ENCODE measurements at places on chromosomes 1 and 21.

DNA sequence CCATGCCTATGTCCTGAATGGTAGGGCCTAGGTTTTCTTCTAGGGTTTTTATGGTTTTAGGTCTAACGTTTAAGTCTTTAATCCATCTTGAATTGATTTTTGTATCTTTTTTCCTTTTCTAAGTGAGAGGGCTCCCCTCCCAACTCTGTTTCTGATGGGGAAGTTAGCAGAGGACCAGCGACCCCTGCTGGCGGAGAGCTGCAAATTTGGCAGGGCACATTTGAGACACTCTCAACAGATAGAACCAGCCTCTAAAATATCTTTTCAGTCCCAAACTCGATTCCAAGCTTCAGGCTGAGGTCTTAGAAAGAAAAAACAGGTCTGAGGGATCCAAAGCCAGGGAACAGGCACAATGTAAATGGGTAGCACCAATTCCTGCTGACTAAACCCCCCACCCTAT, 32.5 kb downstream of the LRRC3 start:
- DNase-seq, result peak; percentile 19

- no peak for DNase-seq
These were observed 204.1 kb downstream of the COL24A1 start for GRCh38 chr1:85952460-85952859.

DNA sequence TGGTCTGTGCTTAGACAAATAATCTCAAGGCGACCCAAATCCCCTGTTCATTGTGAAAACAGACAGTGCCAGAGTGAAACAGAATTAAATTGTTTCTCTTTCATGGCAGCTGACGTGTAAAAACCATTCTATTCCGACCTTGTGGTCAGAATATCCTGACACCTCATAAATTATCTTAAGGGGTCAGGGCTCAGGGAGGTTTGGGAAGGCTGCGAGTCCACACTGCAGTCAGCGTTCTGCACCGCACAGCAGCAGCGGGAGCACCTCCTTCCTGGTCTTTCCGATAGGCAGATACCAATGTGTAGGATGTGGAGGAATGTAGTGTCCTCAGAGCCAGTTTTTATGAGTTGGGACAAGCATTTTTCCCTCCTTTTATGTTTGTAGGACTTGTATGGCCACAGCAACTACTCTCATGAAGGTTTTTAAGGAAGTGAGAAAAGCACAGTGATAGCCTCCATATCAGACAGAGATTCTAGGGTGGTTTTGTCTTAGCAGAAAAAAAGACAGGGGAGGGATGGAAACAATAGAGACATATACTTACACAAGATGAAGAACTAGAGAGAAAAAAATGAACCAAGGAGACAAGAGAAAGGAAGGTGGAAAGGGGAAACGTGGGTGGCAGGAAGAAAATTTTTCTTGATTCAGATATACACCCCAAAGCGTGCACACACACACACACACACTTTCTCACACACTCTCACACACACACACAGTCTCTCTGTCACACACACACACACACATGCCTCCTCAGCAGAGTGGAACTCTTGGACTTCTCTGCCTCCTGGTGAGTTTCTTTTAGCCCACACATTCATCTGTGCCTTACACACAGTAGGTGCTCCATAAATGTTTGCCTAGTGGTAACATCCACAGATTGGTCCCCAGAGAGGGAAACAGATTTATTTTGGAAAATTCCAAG, 68.6 kb downstream of the NTMT2 start:
- no peak for DNase-seq

GRCh38 chr1:177780096-177780700, 189.7 kb downstream of the SEC16B start:
- DNase-seq, result no peak

DNA sequence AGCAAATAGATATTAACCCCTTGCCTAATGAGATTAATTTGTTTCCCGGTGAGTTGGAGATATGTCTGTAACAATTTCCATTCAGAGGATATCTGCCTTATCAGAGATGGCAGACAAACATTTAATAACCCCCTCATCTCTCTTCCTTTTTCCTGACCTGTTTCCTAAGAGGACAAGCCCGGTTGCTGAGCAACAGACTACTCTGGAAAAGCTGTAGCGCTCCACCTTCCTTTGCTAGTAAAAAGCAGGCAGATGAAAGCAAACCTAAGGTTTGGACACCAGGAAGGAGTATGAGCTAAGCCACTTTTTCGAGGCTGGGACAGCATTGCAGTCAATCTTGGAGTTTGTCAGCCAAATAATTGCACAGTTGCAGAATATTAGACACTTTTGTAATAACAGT, 82.4 kb downstream of the RGS21 start:
- DNase-seq, result no peak

GRCh38 chr1:231682779-231683178, 56.2 kb downstream of the DISC1 start:
- no peak for DNase-seq

DNA sequence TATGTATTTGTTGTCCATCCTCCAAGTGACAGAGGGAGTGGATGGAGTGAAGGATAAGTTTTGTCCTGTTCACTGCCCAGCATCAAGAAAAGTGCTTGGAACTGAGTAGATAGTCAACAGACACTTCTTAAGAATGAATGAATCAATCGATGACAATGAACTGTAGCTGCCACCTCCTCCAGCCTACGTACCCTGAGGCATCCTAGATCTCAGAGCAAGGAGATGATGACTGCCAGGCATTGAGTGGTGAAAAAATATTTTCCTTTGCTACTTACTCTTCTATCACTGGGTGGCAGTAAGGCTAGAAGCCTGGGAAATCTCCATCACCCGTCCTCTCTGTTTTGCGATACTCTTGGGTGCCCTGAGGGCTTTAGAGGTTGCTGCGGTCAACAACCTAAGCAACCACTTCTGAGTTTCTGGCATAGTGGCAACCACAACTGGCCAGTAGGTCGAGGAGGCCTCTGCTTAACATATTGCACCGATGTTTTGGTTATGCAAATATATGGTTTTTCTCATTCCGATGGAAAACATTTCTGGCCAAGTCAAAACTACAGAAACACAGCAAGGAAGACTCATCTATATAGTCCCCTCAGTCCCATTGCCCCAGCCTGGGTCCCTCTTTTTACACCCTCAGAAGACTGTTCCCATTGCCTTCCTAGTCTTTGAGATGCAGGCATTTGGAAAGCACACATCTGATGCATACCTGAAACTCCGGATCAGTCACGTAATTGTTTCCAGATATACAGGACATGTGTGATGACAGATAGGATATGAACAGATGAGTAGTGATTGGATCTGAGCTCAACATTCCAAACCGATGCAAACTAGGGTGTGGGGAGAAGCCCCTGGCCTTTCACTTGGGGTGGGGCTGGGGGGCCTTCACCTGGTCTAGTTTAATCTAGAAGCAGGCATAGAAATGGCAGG, 136.8 kb downstream of the RUNX1 start:
- DNase-seq, result no peak

DNA sequence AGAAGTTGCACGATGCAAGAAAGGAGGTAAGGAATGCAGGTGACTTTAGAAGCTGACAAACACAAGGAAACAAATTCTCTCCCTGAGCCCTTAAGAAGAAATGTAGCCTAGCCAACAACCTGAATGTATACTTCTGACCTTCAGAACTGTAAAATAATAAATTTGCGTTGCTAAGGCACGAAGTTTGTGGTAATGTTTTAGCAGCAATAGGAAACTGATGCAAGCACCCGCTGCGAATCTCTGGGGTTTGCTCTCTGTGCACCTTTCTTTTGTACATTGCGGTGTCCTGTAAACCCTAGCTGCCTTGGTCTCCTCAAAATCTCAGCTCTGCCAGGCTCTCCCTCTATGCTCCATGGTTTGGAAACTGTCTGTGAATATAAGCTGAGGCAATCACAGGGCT, 15.1 kb downstream of the CD53 start:
- DNase-seq, result no peak

GRCh38 chr1:186865253-186865652, 36.5 kb downstream of the PLA2G4A start:
- no peak for DNase-seq

DNA sequence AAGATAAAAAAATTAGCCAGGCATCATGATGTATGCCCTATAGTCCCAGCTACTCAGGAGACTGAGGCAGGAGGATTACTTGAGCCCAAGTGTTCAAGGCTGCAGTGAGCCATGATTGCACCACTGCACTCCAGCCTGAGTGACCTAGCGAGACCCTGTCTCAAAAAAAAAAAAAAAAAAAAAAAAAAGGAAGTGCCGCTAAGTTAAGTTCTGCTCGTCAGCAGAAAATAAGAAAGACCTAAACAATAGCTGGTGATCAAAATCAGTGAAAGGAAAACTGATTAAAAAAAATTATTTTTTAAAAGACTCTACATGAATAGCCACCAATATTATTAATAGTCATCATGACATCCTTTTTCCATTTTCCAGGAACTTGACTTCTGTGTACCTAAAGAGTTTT, 44.2 kb upstream of the MTR start:
- DNase-seq, result no peak

GRCh38 chr1:32775640-32776337, 41.4 kb downstream of the YARS1 start:
- DNase-seq, result no peak

GRCh38 chr1:85047472-85048295, 616 bp downstream of the MCOLN3 start:
- DNase-seq, result no peak

DNA sequence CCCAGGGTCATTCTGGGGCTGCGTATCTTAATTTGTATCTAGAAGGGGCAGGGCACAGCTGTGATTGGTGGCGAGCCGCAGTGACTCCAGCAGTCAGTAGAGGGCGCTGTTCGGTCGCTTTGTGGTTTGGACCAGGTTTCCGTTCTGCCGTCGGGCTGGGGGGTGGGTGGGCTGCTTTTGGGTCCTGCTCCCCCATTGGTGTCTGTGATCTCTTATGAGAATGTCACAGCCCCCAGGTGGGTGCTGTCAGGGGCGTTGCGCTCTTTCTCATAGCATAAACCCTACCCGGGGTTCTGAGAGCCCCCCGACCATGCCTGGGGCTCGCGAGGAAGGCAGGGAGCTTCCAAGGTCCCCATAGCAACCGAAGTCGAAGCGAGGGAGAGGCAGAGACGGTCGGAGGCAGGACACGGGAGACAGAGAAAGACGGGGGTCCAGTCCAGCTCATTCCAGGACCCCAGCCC, 5.4 kb downstream of the TFF3 start:
- peak; percentile 42 for DNase-seq

GRCh38 chr1:210124736-210125135, 107.9 kb upstream of the SERTAD4 start:
- DNase-seq, result no peak

DNA sequence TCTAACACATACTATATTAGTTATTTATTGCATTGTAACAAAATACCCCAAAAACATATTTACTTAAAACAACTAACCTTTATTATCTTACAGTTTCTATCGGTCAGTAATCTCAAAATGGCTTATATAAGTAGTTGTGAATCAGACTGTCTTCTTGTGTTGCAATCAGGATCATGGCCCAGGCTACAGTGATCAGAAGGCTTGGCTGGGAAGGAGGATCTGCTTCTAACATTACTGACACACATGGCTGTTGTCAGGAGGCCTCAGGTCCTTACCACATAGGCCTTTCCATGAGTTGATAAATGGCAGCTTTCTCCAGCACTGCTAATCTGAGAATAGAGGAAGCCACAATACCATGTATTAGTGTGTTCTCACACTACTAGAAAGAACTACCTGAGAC, 33.7 kb downstream of the CFH start:
- no peak for DNase-seq

- DNase-seq, result no peak
These were observed 63.0 kb downstream of the NR5A2 start for GRCh38 chr1:200090252-200091159.

- DNase-seq, result no peak
These were observed 42.4 kb downstream of the UCHL5 start for GRCh38 chr1:193016788-193017187.

- no peak for DNase-seq
These were observed 2.9 kb downstream of the DNASE2B start for GRCh38 chr1:84401156-84401555.

GRCh38 chr1:5456090-5456811, 536.0 kb downstream of the NPHP4 start:
- no peak for DNase-seq

DNA sequence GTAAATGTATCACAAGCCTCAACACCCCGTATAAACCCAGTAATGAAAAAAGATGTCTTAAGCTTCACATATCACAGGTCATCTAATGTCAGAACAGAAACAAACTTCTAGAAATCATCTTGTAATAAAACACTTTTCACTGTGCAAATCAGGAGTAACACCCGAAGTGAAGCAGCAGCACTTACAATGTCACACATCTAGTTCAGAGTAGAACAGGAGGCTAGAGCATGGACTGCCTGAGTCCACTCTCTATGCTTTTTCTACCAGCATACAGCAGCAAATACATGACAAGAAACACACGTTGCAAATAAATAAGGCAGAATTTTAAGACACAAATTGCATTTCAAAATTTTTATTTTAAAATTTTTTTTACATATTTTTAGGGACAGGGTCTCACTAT, 57.2 kb downstream of the AKT3 start:
- no peak for DNase-seq

GRCh38 chr1:94876362-94876761, 50.5 kb downstream of the CNN3 start:
- no peak for DNase-seq

DNA sequence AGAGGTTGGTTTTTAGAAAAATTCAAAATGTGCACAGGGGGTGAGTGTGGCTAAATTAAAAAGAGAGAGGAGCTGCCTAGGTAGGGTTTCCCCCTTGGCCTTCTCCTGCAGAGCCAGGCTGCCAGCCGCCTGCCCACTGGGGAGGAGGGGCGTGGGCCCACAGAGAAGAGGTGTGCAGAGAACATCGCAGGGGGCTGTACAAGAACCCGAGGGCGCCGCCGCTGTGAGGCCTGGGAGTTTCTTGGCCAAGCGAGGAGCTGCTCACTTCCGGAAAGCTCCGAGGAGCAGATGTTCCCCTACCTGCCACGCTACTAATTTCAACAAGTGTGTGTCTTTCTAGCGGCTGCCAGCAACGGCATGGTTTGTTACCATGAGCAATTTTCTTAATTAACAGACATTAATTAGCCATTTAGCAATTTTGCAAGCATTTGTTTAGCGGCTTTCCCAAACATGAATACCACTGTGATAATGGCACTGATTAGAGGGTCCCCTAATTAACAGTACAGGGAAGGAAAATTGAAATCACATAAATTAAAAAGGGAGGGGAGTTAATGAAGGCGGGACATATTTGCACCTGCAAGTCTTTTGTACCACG, 59.7 kb downstream of the MRPL37 start:
- no peak for DNase-seq

DNA sequence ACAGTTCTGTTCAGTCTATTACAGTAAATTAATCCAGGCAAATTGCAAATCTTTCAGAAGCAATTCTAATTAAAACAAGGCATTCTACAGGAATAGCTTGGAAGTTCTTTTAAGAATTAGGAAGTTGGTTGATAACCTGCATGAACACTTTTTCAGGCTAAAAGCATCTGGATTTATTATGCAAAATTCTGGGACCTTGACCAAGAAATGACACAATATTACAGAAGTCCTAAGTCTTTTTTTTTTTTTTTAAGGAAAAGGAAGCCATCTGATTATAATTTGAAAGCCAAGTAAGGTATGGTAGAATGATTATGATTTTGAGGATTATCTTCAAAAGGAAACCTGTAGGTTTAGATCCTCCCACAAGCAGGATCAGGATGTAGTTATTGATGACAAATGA, 74.7 kb upstream of the KCNK2 start:
- DNase-seq, result no peak
